GM19239 (cell line): ENCODE measurements at places on chromosomes 7 and 10.

DNA sequence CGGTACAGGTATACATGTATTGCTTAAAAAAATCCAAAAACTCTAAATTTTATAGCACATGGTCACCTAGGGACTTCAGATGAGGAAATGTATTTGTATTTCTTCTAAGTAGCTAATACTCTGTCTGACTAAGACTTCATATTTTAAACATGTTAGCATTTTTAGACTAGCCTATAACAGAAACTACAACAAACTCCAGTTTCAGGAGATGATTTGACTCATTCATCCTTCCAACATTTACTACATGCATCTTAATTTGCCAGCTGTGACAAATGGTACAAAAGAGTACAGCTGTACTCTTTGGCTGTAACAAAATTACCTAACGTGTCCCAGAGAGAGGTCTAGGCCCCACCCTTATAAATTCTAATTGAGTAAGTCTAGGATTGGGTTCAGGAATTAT lies 22.2 kb downstream of the TMEM209 start:
- DNase-seq, result no peak

DNA sequence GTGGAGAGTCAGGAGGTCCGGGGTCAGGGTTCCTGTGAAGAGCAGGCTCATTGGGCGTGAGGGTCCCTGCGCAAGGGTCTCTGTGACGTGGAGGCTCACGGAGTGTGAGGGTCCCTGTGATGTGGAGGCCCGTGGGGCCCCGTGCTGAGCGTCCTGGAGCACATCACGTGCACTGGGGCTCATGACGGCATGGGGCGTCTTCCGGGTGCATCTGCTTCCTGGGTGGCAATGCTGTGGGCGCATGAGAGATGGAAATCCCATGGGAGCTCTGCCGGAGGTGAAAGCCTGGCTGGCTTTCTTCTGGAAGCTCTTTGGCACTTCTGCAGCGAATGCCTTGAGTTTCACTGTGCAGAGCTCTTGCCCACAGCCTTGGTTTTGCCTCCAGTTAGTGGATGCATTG lies 71.4 kb downstream of the WDR37 start:
- no peak for DNase-seq

GRCh38 chr10:5490698-5491464 lies 8.5 kb downstream of the CALML5 start:
- no peak for DNase-seq

DNA sequence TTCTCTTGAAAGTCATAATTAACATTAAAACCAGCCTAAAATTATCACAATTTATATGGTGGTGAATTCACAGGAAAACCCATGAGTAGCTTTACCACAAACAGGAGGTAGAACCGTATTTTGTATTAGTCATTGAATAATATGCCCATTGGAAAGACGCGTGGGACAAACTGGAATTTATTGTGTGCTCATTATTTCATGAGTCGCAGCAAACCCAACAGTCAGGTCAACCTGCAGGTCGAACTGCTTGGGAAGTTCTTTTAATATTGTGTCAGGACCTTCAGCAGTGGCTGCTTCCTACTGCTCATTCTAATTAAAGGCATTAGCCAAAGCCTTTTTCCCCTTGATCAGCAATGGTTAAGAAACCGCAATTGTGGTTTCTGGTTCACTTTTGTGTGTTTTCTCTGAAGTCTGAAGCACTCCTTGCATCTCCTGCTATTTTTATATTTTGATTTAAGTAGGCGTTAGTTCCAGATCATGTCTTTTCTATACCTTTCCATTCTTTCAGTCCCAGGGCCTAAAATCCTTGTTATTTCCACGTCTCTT lies 100.1 kb downstream of the RAB11FIP2 start:
- no peak for DNase-seq

DNA sequence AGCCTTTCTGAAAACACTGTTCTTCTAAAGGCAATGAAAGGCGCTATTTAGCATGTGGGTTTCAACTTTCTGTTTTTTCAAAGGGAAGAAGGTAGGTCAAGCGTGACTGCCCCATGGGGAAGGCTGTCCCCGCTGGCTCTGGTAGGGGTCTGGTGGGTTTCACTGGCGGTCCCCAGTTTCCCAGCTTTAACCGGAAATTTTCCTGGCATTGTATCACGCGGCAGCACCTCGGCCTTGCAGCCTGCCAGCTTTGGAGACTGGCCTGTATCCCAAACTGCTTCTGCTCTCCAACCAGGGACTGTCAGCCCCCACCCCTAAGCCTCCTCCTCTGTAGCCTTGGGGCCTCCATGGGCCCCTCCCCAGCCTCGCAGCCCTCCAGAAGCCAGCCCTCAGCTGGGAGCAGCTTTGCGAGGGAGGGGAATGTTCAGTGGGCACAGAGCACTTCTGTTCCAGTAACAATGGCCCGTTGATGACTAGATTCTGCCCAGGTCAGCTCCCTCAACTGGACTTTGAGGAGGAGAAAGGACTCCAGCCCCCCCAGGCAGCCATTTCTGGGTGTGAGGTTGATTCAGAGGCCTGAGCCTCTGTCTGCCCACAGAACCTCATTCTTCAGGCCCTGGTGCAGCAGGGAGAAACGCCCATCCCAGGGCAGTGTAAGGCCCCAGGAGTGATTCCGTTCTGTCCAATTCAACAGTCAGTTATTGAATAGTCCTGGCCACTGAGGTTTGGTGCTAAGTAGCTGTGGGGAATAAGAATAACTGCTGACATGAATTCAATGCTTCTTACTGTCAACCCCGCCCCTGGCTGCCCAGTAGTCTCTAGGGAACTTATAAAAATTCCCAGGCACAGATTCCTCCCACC lies 17.1 kb downstream of the CHST3 start:
- no peak for DNase-seq

DNA sequence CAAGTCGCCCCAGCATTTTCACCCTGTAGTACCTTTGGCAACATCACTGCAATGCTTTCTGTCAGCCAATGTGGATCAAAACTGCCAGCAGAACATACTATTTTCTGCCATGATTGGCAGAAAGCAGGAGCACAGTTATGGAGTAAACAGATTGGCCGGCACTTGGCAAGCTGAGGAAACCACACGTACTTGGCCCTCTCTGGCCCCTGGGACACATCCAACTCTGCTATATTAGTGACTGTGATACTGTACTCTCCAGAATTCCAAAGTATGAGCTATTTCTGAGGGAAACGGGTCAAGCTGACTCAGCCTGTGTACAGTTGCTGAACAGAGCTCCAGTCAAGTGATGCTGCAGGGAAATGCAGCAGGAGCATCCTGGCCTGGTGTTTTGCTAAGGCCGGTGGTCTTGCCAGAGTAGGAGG lies 39.8 kb upstream of the LANCL2 start:
- DNase-seq, result no peak

DNA sequence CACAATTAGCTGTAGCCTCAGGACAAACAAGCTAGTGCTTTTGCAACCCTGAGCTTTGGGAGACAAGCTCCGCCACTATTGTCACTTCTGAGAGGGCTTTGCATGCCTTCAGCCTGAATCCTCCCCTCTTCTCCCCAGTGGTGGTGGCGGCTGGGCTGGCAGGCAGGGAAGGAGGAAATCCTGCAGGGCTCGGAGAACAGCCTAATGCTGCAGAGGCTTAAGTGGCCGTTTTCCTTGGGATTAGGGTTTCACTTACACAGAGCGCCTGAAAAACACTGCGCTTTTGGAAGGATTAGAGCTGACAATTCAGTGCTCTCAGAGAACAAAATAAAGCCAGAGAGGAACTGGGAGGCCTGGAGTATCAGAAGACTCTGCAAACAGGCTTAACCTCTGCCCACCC lies 71.3 kb downstream of the PAX2 start:
- DNase-seq, result no peak

DNA sequence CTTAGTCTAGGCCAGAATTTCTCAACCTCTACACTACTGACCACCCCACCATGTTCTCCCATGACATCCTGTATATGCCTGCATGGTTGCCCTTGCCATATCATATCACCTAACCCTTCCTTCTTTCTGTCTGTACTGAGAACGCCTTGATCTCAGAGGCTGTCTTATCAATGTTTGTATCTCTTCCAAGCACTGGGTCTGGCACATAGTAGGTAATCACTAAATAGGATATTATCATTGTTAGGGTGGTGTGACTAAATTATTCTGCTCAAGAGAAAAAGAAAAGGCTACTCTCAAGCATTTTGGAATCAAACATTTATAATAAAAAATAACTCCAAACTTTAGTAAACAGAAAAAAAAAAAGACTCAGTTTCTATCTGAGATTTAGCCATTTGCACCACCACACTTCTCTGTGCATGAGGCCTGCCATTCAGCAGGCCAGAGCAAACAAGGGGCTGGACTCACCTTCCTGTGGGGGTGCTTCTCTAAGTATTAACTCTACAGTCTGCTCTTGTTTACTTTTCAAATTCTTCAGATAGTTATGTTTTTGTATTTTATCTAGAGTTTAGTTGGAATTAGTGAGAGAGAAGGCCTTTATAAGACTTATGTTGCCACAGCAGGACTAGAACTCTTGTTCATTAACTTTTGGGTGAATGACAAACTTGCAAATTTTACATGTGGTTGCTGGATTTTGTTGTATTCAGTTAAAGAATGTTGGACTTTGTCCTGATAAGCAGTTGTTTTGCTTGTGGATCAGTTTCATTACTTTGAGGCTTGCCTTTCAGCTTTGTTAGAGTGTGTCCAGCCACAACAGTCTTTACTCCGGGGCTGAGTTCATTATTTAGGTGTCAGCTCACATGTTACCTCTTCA lies 5.4 kb downstream of the AGBL3 start:
- DNase-seq, result no peak

DNA sequence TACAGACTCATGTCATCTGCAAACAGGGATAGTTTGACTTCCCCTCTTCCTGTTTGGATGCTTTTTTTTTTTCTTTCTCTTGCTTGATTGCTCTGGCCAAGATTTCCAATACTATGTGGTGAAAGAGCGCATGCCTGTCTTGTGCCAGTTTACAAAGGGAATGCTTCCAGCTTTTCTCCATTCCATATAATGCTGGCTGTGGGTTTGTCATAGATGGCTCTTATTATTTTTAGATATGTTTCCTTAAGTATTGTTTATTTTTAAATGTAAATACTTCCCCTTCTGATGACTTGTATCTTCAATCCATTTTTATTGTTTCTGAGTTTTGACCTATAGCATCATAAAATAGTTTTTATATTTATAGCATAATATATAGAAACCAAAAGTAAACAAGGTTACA lies 17.9 kb downstream of the FAM237B start:
- no peak for DNase-seq

DNA sequence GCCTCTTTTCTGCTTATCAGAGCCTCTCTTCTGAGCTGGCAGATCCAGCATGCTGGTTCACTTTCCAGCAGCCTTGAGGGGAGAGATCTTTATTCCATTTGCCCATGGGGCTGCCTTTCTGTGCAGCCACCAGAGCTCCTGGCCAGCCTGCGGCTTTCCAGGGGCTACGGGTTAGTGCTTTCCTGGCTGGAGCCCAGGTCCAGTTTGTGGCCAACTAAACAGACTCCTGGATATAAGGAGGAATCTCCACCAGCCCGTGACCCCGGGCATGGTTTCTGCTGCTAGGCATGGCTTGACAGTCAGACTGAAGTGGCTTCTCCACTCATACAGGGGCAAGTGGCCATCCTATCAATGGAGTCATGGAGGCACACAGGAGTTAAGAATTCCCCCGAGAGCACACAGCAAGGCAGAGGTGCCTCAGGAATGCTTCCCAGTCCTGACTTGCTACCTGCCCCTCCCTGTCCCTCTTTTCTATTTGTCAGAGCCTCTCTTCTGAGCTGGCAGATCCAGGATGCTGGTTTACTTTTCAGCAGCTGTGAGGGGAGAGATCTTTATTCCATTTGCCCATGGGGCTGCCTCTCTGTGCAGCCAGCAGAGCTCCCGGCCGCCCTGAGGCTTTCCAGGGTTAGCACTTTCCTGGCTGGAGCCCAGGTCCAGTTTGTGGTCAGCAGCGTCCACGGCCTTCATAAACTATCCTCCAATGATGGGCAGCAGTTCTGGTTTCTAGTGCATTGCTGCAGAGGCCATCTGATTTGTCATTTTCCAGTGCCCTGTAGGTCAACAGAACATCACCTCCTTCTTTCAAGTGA lies 35.9 kb downstream of the TSPAN15 start:
- DNase-seq, result no peak

- DNase-seq, result peak; percentile 3
These were observed 143.2 kb downstream of the JAZF1 start for GRCh38 chr7:28037220-28038010.
